Activated naive CD4-positive, alpha-beta T cell treated with anti-CD3 and anti-CD28 coated beads for 36 hours (primary cell): ENCODE measurements at places on chromosomes 5 and 9.

GRCh38 chr5:136457390-136458013 lies 92.2 kb upstream of the TRPC7 start:
- no peak for DNase-seq

DNA sequence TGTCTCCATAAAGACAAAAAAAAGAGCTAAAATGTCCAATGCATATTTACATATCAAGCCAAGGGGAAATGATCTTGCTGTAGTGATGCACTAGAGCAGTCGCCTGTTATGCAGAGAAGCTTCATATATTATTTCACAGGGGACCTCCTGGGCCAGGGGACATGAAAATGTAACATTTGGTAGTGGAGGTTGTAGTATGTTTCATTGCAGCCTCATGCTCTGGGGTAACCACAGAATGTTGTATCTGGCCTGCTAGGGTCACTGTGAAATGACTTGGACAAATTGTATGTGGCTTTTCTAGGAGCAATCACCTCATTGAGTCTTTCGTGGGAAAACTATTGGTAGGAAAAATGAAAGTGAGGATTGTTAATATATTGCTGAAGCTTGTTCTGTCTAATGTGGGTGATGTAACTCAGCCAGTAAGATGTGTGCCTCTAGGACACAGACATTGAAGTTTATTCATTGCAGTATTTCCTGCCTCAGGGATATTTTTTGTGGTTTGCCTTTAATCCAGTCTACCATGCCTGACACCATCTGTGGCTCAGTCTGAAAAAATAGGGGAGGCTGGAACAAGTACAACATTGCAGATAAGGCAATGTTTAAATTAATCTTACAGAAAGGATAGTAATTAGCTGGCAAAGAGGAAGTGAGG lies 430.8 kb upstream of the TNC start:
- no peak for DNase-seq

DNA sequence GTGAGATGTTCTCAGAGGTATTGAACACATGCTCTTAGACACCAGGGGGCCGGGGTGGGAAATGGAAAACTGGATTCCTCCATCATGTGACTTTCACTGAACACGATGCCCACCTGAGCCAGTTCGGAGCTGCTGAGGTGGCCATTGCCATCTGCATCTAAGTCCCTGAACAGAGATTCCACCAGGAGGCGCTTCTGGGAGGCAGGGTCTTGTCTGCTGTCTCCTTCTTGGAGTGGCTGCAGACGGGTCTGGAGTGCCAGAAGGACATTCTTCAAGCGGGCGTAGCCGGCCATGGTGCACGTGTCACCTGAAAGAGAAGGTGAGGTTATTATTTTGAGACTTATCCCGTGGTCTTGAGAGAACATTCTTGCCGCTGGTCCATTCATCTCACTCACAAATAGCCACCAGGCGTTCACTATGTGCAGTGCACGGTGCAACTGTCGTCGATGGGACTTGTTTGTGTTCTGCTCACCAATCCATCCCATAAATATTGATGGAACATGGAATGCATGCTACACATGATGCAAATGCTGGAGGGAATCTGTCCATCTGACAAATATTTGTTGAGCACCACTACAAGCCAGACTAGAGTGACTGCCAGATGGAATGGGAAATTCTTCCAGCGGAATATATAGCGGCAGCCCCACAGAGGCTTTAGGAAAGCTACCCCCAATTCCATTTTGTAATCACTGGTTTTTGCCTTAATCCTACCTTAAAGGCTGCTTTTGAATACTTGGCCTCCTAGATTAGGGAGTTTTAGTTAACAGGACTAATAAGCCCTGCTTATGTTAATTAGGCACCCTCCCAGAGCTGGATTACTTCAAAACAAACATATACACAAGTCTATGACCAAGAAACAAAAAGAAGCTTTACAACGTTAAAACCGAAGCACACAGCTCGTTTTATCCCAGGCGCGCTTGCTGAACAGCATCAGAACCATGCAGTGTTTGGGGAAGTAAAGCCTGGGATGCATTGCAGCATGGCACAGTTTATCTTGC lies 264.8 kb downstream of the HSPA4 start:
- DNase-seq = peak; percentile 23

DNA sequence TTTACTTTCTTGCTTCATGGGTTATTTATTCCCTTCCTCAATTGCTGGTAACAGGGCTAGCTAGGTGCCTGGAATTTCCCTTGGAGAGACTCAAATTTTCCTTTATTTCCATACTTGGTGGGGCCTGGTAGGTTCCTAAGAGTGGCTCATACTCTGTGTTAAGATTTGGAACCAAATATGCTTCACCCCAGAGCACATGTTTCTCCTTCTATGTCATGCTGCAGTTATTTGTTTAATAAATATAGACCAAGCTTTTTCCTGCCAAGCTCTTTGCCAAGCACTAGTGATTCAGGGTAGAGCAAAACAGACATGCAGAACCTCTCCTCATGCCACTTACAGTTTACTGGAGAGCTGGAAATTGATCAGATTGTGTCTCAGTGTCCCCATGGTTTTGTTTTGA lies 290.3 kb upstream of the SGCD start:
- no peak for DNase-seq

DNA sequence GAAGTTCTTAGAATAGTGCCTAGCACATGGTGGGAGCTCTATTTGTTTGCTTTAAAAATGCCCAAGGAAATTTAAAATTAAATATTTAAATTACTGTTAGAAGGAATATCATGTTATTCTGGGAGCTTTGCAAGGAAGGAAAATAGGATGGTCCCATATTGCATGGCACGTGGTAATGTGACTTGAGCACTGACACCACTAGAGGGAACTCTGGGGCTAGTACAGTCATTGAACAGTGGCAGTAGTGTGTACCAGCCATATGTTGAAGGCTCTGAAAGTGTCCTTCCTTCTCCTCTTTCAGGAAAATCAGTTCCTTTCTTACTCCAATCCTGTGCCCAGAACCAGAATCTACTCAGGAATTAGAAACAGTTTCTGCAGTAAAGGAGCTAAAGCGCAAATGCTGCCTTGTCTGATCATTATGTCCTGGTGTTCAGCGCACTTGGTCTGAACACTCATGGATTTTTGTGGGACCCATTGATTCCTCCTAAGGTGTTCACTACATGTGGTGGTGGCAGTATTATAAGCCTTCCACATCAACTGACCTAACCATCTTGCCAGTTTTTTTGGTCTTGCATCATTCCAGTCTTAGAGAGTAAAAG lies 54.1 kb downstream of the GDA start:
- DNase-seq = peak; percentile 18

DNA sequence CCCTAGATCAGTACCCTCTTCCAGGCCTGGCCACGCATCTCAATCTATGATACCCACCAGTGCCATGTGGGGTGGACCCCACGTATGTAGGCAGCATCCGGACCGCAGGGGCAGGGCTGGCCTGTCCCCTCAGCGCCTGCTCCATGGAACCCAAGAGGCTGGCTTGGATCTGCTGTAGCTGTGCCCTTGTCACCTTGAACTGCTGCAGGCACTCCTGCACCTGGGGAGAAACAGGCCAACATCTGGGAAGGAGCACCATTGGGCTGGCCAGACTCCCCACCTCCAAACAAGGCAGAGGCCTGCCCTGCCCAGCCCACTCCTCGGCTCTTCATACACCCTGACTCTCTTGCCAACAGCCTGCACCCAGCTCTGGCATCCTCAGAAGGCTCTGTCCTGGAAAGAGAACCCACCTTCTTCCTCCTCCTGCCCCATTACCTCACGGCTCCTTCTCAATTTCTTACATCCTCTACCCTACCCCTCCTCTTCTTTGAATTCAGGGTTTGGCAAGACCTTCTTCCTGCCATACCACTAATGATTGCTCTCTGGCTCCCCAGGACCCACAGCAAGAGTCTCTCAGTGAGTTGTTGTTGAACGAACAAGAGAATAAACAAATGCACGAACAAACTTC lies 7.7 kb downstream of the HK3 start:
- DNase-seq = no peak

DNA sequence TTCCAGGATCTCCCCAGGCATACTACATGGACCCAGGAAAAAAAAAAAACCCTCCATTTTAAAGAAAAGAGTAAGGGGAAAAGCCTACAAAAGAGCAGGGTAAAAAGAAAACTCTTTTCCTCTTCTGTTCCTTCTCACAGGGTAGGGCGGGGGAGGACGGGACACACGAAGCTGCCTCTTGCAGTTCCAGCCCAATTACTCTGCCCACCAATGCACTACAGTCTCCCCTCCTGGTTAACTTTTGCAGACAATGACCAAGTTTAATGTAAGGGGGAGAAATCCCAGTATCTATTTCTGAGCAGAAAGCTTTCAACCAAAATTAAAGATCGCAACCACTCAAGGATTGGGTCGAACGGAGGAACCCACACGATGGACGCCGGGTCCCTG lies 1.3 kb downstream of the BRD3 start:
- DNase-seq = peak; percentile 22

- no peak for DNase-seq
Observed at GRCh38 chr5:180484813-180485212, 9.4 kb upstream of the CNOT6 start.

- no peak for DNase-seq
Observed at GRCh38 chr5:160921423-160922285, 69.6 kb upstream of the ATP10B start.

DNA sequence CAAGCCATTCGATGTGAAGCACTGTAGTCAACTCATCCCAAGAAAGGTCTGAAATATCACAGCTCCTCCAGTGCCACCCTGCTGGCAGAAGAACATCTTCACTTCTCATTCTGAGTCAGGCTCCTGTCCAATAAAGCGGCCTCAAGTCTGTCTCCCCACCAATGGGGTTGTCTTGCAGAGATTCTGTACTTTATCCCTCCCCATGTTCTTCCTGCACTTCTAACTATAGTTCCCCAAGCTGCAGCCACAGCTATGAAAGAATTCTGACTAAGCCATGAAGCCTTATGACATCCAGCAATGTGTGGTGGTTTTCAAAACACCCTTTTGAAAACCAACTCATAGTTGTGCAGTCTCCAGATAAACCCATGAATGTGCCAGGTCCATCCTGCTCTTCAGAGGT lies 6.8 kb downstream of the MACROH2A1 start:
- DNase-seq = peak; percentile 30

DNA sequence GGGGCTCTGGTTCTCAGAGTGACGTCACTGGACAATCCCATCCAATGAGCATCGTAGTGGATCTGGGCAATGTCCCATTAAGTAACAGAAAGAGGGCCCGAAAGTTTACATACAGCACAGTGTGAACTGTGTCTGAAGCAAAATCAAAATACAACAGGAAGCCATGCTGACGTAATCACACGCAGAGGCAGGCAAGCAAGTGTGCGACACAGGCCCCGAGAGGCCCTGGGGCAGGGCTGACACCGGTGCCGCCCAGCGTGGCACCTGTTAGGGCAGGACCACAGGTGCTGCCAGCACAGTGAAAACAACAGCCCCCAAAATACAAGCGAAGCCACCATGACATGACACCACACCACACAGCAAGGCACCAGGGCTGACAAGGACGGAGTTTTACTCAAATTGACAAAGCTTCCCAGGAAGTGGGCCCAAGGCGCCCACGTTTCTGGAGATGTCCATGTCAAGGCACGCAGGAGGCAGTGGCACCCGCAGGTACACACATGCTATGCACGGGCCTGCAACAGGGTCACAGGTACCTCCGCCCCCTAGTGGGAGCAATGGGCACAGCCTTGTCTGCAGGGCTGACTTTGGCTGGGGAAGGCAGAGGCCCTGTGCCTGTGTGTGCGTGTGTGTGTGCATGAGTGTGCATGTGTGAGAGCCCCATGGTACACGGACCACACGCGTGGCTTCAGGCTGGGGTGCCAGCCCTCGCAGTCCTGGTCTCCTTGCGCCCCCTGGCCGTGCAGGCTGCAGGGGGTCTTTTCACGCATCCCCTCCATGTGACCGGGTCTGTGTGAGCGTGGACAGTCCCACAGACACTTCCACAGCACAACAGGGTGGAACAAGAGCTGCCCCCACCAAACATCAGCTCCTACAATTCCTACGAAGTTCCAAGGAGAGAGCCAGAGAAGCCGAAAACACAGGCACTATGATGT lies 19.6 kb downstream of the QSOX2 start:
- peak; percentile 76 for DNase-seq

GRCh38 chr9:20335668-20336332 lies 286.5 kb downstream of the MLLT3 start:
- DNase-seq = no peak

GRCh38 chr9:109996936-109997580 lies 210.9 kb downstream of the C9orf152 start:
- DNase-seq = no peak

DNA sequence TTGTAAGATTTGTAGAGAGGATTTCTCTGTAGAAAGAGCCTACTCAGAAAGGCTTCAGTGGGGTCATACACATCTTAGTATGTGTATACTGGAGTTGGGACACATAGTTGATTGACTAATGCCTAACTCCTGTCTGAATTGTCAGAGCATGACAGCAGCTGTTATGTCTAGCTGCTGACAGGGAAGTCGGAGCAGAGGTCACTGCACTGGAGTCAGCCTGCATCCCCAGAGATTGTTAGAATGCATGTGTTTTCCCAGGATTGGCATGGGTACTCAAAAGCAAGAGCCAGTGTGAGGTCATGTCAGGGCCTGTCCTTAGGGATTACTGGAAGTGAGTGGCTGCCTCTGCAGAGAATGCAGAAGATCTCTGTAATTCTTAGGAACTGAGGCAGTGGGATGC lies 82.7 kb downstream of the ITGA1 start:
- no peak for DNase-seq

DNA sequence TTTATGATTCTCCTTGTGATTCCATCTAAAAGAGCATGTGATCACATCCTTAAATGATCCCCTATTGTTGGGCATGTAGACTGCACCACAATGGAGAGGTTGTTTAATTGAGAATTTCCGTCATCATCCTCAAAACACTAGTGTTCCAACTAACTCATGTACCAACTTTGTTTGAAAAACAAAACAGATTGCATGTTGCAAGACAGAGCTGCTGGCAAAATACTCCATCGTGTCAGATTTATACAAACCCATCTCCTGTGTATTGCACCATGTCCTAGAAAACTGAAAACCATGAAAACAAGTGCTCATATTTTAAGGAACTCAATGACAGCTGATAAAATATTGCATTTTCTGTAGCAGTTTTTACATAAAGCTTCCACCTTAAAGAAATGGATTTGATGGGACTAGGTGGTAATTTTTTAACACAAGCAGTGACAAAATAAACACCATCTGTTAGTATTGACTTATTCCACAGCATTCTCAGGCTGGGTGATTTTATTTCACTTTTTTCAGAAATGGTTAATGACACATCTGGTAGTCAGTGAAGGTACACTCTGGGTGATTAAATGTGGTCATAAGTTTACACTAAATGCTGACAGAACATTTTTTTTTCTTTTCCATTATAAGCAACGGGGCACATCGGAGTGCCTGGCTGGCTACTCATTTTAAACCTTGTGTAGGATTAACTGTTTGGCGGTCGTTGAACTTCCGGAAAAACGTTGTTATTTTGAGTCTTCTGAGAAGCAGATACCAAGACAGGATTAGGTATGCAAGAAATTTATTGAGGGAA lies 602.9 kb upstream of the WWC1 start:
- DNase-seq = no peak

DNA sequence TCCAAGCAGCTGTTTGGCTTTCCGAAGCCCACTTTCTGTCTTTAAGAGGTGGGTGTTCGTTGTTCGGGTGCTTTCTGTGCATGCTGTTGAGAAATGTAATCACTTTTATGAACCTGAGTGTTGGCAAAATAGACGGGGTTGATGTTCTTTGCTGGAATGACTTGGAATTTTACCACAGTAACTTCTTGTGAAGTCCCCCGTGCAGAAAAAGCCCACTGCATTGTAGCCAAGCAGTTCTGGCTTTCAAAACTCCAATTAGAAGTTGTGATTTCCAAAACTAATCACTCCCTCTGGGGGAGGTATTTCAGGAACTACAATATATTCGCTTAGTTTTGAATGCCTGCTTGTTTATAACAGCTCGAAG lies 111.1 kb downstream of the PAM start:
- no peak for DNase-seq
